Dermis microvascular lymphatic vessel endothelial cell (primary cell): ENCODE measurements at places on chromosomes 7 and 10. TPM values are rescaled to one million over a fixed set of nuclear protein-coding genes. Genes with fewer than 3 reads are reported as not detected.
A peak's percentile ranks its signal among the peaks of the same experiment; 100 is the strongest.

DNA sequence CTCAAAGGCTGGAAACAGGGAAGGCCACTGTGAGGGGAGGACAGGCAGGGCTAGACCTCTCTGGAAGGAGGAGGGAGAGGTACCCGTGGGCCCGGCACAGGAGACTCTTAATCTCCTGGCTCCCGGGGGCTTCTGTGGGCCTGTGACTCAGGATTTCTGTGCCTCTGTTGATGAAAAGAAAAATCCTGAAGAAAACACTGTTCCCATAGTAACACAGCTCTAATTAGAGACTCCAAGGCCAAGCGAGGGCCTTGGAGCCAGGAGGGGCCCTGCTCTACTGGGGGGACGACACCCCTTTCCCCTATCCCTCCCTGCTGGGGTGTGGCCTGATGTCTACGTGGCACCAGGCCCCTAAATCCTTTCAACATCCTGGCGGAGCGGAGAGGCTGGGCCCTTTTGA is 174.1 kb upstream of the TNRC18 start:
- no peak for DNase-seq

- DNase-seq: no peak
Observed at GRCh38 chr10:35642793-35643114, 658 bp upstream of the FZD8 start.

DNA sequence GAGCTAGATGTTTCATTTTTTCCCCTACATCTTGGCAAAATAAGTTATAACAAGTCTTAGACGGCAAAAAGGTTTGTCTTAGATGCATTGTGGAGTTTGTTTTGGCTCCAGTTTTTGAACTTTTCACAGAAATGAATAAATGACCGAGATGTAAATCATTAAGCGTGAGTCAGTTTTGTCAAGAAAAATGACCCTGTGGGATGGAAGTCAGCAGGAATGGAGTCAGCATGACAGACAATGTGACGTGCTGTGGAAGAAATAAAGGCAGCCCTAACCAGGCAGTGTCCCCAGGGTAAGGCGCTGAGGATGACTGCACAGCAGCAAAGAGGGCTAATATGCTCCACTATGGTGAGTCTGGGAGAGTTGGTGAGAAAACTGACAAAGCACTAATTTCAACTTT is 163.2 kb downstream of the NOC3L start:
- DNase-seq: no peak

- DNase-seq: no peak
Observed at GRCh38 chr10:110852255-110852896, 19.4 kb upstream of the PDCD4 start.

DNA sequence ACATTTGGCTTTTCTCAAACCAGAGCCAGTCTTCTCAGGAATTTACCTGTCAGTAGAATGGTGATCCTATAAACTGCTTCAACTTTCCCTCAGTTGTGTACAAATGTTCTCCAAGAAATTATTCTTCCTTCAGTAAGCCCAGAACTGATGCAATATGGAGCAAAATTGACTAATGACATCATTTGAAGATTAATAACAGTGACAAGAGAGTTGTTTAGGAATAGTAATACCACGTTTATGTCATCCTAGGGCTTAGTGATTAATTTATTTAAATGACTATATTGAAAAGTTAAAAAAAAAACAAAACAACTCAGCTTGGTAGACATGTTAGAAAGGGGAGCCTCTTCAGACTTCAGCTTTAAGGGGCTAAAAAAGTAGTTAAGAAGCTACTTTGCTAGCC is 933.2 kb downstream of the GATA3 start:
- DNase-seq: no peak

The SH2B2 gene
- total RNA-seq: 0.51 and 0.76 TPM in 2 replicates

GRCh38 chr7:12269100-12269895 is 58.2 kb downstream of the TMEM106B start:
- DNase-seq: no peak

- DNase-seq: no peak
Observed at GRCh38 chr7:101814081-101814990, 3.1 kb upstream of the CUX1 start.

DNA sequence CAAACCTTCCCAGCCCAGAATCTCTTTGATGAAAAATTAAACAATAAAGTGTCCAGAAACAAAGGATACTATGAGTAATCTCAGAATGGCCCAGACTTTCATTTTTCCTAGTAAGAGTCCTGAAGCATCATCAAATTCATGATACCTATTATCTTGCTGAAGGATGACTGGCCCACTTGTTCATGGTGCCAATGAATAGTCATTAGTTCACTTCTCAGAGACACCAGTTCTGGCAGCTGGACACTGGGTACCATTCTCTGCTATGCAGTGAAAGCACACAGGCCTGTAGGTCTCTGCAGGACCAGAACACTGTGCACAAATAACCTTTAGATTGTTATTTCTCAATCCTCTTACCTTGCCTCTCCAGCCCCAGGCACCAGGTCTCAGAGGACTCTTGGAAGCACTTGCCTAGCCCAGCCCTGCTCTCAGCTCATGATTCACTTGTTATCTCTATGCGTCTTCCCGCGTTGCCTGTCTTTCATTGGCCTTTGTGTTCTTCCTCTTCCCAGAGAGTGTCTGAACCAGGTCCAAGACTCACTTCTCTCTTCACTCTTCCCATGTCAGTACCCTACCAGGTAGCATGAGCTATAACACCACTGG is 98.1 kb upstream of the AGBL3 start:
- DNase-seq: no peak

GRCh38 chr7:14687241-14687640 is 215.3 kb downstream of the DGKB start:
- DNase-seq: no peak

The LRRD1 gene
- total RNA-seq: under 0.01 TPM in 2 replicates

DNA sequence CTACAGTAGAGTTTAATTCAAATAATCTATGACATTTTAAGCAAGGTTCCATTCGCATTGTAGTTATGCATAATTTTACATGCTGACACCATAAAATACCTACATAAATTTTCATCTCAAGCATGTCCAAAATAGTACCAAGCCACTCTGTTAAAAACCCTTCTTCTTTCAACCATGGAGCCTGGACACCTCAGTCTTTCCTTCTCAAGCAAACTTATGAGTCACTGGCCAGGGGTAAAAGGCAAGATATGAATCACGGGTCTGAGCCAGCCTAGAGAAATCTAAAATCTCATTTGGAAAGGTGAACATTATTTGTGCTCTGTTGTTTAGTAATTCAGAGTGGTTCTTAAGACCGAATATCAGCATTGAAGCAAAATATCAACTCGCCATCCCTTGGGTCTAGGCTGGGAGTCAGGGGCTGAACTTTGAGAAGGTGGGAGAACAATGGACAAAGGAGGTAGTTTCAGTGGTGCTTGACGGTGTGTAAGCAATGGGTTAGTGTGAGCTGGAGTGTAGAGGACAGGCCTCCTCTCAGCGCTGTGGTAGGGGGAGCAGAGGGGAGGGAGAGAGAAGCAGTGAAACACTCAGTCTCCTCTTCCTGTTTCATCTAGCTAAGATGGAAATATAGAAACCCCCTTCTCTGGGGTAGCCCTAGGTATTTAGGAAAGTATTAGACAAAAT is 19.1 kb upstream of the GPAM start:
- no peak for DNase-seq

- DNase-seq: no peak
Observed at GRCh38 chr7:41219276-41219675, 483.6 kb downstream of the INHBA start.

The STEAP1B gene
- 2.9 and 10.9 TPM in 2 replicates for total RNA-seq

The STAG3 gene
- total RNA-seq: 0.13 and 0.38 TPM in 2 replicates

The C7orf57 gene
- under 0.01 TPM in 1 of 2 replicates, not detected in the other for total RNA-seq

DNA sequence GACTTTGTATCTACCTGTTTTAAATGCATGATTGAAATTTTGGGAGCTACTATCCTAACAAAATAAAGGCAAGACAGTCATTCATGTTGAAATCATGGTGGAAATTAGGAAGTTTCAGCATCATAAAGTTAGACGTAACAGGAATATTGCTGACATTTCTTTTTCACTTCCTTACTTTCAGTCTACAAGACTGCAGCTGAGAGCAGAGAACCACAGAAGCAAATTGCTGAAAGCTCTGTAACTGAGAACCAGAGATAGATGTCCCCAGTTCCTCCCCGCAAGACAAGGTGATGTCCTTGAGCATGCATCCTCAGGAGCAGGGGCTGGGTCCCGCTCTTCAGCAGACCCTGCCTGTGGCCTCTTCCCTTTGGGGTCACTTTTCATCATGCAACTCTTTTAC is 466.3 kb upstream of the POM121L12 start:
- no peak for DNase-seq

The MYO3A gene
- total RNA-seq: not detected in 2 replicates

DNA sequence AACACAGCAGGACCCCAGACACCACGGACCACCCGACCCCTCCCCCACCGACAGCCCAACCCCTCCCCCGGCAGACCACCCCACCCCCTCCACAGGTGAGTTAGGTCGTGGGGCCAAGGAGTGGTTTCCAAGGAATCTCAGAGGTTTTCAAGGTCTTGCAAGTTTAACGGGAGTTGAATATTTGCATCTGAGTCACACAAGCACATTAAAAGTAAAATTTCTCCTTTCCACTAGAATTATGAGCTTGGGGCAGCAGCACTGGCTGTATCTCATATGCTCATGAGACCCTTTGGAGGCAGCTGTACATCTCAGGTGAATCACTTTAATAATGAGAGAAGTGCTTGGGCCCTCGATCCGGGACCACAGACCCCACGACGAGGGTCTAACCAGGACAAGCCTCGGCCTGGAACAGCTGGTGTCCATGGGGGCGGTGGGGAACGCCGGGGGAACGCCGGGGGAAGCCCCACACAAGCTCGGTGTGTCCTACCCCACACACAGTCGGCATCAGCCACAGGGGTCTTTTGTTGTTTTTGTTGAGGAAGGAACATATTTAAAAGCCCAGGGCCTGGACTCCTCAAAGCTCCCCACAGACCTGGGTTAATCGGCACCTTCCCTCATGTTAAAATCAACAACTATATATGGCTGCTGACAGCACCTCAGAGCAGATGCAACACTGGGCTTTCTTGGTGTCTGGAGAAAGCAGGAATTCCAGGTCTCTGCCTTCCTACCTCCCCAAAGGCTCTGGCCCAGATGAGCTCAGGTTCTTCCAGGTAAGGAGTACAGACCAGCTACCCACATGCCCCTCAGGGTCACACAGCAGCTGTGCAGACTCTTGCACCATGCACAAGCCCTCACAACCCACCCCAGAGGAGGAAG is 130.3 kb downstream of the DIP2C start:
- no peak for DNase-seq

DNA sequence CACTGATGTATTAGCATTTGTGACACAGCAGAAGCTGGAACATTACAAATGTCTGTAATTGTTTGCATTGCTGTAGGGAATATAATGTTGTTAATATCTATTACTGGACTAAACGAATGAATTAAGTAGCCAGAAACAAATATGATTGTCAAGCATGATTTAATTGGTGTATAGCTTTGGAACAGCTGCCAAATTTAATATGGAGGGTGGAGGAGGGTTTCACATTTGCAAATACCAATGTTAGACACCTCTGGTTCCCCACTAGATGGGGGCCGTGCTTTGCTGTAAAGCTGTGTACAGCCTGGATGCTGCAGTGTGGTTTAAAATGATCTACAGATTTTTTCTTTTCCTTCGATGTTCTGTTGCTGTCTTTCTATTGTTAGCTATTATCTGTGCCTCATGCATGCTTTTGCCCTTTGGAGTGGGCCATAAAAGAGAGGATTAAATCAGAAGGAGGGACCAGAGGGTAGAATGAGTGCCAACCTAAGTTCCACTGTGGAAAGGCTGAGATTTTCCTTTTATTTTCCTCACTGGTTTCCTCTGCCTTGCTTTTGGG is 23.1 kb downstream of the DNAJB9 start:
- DNase-seq: no peak

The SAP25 gene
- 0.13 TPM in 1 of 2 replicates, not detected in the other for total RNA-seq

GRCh38 chr7:111527545-111527944 is 34.7 kb downstream of the IMMP2L start:
- DNase-seq: no peak

- DNase-seq: peak; percentile 26
Observed at GRCh38 chr7:20562461-20562860, 53.0 kb upstream of the ABCB5 start.

DNA sequence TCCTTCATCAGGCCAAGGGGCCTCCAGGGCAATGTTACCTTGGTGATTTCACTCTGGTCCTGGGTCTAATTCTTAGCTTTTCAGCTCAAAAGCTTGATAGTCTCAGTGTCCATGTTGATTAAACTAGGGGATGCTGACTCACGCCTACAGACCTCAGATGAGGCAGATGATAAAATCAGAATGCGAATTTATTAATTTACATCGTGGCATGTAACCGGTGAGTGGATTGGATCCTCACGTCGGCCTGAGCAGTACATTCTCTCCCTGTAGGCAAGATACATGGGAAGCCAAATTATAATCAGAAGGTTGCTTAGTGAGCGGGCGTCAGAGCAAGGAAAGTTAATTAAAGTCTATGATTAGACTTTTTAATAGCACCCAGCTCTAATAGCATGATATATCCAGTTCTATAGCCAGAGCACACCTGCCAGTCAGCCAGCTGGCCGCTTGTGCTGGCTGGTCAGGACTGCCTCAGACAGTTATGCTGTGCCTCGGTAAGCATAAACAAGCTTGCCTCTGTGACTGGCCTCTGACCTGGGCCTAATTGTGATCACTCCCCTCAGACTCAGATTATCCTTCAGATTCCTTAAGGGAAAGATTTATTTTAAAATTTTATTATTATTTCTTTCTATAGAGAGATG is 20.2 kb upstream of the CPA5 start:
- no peak for DNase-seq

The TMEM196 gene
- total RNA-seq: not detected in 2 replicates

DNA sequence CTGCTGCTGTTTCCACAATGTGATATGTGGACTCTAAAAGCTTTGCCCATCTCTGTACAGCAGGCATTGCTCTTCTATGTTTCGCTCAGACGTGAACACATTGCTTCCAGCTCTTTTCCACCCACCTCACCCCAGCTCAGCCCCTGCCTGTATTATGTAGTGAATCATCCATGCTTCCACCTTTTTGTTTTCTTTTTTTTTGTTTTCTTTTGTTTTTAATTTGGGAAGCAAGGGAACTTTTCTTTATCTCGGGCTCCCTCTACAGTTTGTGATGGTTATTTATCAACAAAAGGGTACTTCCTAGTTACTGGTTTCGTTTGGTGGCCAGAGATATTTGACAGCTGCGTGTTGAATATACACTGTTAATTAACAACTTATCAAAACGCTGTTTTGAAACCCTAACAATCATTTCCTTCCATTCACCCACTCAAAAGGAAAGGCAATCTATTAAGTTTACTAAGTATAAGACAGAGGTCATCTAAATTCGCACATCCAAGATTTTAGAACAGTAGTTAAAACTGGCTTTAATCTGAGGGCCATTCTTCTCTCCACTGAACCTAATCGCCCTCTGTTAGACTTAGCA is 127.9 kb upstream of the STK17A start:
- peak; percentile 54 for DNase-seq

The CTAGE4 gene
- total RNA-seq: 0.13 TPM in 1 of 2 replicates, not detected in the other

GRCh38 chr7:95694334-95694733 is 78.0 kb upstream of the DYNC1I1 start:
- no peak for DNase-seq
